Sciatic nerve (tissue), 2 donors: ENCODE measurements at places on chromosomes 1 and 21. TPM values are rescaled to one million over a fixed set of nuclear protein-coding genes. Genes with fewer than 3 reads are reported as not detected.

- DNase-seq, result no peak
Measured at GRCh38 chr1:235749755-235750300, 100.2 kb upstream of the GNG4 start.

GRCh38 chr1:42480921-42481320, 17.8 kb downstream of the CCDC30 start:
- DNase-seq, result no peak

GRCh38 chr1:184497959-184498723, 111.3 kb downstream of the C1orf21 start:
- DNase-seq, result no peak

DNA sequence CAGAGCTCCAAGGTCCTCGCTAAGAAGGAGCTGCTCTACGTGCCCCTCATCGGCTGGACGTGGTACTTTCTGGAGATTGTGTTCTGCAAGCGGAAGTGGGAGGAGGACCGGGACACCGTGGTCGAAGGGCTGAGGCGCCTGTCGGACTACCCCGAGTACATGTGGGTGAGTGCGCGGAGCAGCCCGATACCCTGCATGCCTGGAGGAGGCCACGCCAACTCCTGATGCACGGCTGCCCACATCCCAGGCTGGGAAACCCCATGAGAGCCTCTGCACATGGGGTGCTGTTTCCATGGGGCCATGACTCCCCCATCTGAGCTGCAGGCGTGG, 43.0 kb upstream of the TRAPPC10 start:
- DNase-seq, result no peak

CYP4B1 gene
- total RNA-seq, result 20.9 TPM
